ENCODE measurements at places on chromosomes 2 and 18.
A peak's percentile ranks its signal among the peaks of the same experiment; 100 is the strongest.

GRCh38 chr2:128594953-128595677 lies 276.4 kb upstream of the HS6ST1 start:
- DNase-seq, result no peak

- DNase-seq, result no peak
These were observed 158.2 kb downstream of the NEB start for GRCh38 chr2:151576080-151576479.

DNA sequence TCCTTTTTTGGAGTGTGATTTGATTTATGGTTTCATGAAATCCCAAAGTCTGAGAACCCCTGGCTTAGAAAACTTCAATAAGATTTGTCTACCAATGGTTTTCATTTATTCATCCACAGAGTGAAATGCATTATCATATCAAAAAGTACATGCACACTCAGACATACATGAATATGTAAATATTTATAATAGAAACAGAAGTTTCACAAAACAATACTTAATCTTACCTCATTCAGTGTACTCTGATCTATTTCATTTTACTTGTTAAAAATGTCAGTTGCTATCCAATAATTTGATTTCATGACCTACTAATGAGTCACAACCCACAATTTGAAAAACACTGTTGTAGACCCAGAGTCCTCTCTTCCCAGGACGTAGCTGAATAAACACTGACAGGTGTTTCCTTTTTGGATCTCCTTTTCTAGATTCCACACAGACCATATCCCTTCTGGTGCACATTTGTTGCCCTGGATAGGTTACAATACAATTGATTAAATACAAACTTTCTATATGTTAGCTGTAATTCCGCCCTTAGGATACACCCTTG lies 10.4 kb upstream of the CAVIN2 start:
- no peak for DNase-seq

DNA sequence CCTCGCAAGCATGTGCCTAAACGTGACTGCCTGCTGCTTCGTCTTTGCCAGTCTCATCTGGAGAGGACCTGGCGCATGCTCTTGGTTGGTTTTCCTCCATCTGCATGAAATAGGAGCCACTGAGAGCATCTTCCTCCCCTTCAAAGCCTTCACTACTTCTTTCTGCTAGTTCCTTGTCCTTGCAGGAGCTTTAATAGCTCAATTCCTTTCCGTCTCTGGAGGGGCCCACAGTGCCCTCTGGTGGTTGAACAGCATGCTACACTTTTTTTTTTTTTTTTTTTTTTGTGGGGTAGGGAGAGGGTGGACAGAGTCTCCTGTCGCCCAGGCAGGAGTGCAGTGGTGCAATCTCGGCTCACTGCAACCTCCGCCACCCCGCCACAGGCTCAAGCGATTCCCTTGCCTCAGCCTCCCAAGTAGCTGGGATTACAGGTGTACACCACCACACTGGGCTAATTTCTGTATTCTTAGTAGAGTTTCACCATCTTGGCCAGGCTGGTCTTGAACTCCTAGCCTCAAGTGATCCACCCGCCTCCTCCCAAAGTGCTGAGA lies 59.6 kb downstream of the SP110 start:
- peak; percentile 25 for DNase-seq

GRCh38 chr18:57915248-57915647 lies 112.1 kb upstream of the ATP8B1 start:
- DNase-seq, result no peak

DNA sequence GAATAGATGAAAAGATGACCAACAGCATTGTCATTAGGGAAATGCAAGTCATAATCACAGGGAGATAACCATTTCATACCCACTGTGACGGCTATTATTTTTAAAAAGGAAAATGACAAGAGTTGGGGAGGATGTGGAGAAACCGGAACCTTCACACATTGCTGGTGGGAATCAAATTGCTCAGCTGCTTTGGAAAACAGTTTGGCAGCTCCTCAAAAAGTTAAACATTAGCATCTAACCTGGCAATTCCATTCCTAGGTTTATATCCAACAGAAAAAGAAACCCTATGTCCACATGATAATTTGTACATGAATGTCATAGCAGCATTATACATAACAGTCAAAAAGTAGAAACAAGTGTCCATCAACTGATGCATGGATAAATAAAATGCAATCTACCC lies 58.2 kb downstream of the KCNG3 start:
- DNase-seq, result no peak

DNA sequence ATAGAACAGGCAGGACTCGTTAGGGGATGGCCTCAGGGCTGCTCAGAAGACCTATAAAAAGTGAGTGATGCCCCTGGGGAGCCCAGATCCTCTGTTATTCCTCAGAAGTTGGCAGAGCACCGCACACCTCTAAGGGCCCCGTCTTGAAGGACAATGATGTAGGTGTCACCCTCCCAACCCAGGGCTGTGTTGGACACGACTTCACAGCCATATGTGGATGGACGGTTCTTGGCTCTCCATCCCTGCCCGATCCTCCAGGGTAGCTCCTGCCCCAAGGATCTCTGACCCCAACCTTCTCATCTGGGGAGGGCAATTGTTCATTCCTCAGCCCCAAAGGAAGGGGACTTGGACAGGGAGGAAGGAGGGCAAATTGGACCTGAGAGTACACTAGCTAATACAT lies 246.1 kb downstream of the DYSF start:
- no peak for DNase-seq

GRCh38 chr18:755506-755905 lies 43.1 kb upstream of the ENOSF1 start:
- DNase-seq, result no peak

DNA sequence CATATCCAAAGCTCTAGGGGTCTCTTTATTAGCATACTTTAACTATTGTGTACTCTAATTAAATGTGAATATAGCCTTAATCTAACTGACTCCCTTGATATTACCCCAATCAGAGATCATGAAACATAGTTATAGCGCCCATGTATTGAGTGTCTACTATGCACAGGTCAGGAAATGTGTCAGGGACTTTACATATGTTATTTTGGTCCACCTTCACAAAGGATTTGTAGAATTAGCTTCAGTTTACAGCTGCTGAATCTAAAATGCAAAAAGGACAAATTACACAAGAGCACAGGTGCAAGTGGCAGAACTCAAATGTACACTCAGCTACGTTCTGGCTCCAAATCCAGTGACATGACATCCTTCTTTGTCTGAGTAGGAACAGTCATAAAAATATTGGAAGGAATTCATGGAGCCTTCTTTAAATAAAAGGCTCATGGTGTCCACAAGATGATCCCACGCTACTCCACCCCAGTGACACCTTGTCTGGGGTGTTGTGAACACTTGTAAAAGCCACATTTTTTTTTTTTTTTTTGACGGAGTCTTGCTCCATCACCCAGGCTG lies 38.7 kb upstream of the ATL2 start:
- DNase-seq, result no peak

DNA sequence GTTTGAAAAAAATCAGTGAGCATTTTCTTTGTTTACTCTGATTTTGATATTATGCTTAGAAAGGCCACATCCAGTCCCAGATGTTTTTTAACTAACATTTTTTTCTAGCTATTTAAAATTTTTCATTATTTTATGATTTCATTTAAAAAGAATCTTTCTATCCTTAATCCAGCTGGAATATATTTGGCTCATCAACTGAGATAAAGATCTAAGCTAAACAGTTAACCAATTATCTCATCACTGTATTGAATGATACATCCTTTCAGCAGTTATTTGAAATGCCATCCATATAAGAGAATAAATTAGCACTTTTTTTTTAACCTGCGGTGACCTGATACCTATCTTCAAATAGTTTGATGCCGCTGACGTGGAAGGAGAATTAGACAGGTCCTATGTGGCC lies 245.5 kb upstream of the COPS8 start:
- no peak for DNase-seq

GRCh38 chr2:26238311-26238958 lies 6.0 kb downstream of the HADHA start:
- DNase-seq, result no peak

DNA sequence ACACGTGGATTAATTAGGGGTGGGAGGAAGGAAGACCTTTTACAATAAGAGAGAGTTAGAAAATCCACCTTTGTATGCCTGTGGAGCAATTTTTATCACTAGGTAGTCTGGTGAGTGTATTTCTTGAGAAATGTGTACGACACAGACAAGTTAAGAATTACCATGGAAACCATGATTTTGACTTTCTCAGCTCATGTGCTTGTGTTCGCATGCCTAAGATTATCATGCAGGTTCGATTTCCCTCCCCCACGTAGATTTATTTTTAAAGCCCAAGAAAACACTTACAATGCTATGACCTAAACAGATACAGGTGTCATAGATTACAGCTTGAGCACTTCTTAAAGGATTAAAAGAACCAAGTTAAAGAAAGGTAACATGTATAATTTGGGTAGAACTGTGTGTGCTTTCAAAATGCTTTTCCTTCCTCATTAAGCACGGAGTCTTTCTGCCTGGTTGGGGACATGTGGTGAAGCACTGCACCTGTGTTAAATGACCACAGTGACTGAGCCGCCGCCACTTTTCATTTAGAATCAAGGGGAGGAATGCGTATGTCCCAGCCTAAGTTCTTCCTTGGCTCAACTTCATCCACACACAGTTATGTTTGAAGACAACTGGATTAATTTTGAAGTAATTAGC lies 16.6 kb downstream of the SERTAD2 start:
- DNase-seq, result no peak

- DNase-seq, result no peak
These were observed 896 bp downstream of the CACNB4 start for GRCh38 chr2:152097801-152098495.

DNA sequence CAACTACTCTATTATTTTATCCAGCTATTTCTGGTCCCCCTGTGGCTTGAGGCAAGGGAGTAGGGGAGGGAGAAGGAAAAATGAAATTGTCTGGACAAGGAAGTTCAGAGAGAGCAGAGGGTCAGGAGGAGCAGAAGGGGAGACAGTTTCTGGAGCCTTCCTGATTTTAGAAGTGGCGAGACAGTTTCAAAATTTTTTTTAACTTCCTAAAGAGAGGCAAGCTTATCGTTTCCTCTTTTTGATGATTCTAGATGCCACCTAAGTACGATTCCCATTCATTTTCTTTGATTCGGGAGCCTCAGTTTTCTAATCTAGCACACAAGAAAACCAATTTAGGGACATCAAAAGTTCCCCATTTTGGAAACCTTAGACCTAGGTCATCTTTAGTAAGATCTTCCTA lies 96.9 kb upstream of the B3GNT2 start:
- DNase-seq, result no peak

DNA sequence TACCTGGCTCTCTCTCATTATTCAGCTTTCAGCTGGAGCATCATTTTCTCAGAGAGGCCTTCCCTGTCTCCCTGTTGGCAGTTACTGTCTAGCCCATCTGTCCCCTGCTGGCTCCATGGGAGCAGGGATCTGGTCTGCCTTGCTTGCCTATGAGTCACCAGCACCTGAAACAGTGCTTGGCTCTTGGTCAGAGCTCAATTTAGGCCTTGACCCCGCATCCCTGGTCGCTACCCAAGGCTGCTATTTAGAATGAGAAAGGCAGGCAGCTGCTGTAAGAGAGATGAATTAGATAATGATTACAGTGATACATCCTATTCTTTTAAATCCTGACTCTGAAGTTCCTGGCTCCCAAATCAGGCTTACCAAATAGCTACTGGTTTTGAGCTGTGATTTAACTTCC lies 32.9 kb downstream of the KCNE4 start:
- no peak for DNase-seq

DNA sequence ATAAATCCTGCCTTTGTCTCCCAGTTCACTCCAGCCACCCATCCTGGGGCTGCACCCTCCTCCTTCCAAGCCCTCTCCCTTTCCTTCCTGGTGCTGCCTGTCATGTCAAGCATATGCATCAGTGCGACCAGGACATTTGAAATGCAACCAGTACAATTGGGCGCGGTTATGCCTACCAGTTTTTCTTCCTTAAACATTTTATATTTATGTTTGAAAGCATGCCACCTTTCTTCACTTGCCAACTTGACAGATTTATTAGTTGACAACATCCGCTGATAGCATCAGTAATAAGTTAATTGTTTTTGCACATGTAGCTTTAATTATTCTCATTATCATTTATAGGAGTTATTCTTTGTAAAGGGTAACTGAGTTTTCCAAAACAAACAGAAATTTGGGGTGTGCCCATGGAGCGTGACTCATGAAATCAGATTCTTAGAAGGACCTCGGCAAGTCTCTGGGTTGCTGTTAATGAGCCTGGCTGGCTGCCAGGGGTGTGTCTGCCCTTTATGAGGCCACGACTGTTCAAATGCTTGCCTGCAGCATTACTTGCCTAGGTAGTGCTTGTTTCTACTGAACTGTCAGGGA lies 32.8 kb upstream of the IL1B start:
- no peak for DNase-seq

DNA sequence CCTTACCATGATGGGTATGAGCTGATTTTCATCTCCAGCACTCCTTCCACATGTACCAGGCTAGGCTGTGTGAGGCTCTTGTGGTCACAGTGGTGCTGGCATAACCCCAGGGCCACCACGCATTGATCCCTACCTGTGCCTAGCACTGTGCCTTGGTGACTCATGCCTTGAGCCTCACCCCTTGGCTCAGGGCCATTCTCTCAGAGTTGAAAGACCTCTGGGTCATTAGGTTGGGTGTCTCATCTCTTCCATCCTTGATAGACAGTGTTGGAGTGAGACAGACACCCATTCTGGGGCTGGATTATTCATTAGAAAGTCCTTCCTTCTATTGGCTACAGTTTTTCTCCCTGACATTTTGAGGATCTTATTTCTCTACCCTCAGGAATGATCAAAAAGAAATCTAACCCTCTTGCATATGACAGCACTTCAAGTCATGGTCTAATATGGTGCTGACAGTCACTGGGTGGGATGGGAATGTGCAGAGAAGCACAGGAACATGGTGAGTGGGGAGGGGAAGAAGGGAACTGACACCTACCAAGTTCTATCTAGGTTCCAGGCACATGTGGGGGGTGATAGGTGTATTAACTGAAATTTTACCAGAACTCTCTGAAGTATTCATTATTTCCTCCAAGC lies 41.3 kb downstream of the DYSF start:
- no peak for DNase-seq

GRCh38 chr18:33578518-33579348 lies 714 bp downstream of the ASXL3 start:
- no peak for DNase-seq

- no peak for DNase-seq
These were observed 409.1 kb upstream of the TNP1 start for GRCh38 chr2:217268978-217269377.

DNA sequence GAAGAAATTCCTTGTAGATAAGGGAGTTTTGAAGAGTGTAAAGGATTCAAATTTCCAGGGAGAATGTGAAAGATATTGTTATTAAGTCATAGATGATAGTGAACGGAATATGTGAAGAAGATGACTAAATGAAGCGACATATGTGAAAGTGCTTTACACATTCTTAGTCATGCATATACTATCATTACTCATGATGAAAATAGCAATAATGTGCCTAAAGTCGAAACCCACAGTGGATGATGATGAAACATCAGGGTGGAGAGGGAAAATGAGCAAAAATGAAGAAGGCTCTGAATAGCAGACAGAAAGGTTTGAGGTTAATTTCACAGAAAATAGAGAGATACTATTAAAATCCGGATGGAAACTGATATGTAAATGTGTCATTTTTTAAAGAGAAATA lies 1237.1 kb downstream of the LRP1B start:
- DNase-seq, result no peak
